ENCODE measurements at places on chromosomes 2 and 18.

DNA sequence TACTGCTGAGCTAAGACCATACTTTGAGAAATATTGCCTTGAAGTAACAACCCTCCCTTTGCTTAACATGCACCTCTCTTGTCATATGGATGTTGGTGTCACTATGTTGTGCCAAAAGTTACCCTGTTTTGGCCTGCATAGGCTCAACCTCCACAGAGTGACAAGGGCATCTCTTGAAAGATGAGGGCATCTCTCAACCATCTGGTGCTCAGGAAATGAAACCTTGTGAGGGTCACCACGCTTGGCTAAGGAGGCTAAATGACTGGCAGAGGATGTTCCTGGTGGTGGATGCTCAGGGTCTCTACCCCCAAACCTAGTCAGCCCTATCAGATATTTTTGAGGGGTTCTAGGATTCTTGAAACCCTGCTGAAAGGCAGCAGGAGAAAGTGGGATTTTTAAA is 2.3 kb downstream of the LHCGR start:
- no peak for DNase-seq

- no peak for DNase-seq
Measured at GRCh38 chr18:23538870-23539269, 35.6 kb downstream of the RMC1 start.

GRCh38 chr2:36163520-36164254 is 191.9 kb upstream of the CRIM1 start:
- DNase-seq, result no peak

GRCh38 chr2:185802926-185803325 is 64.3 kb downstream of the FSIP2 start:
- no peak for DNase-seq

- DNase-seq, result no peak
Measured at GRCh38 chr2:53544871-53545558, 222.6 kb upstream of the CHAC2 start.

DNA sequence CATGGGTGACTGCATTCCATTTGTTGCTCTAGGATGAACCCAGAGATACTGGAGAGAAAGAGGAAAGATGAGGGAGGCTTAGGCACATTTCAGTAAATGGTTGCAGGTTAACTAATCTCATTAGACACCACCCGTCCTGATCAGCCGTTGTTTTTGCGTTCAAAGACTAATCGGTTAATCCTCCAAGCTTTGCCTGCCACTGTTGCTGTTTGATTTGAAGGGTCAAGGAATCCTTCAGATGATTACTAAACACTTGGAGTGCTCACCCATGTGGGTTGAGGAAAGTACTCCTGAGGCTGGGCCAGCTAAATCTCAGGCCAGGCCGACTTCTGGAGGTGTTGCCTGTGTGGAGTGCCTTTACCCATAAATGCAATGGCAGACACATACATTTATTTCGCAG is 8.6 kb downstream of the SH3RF3 start:
- DNase-seq, result no peak

DNA sequence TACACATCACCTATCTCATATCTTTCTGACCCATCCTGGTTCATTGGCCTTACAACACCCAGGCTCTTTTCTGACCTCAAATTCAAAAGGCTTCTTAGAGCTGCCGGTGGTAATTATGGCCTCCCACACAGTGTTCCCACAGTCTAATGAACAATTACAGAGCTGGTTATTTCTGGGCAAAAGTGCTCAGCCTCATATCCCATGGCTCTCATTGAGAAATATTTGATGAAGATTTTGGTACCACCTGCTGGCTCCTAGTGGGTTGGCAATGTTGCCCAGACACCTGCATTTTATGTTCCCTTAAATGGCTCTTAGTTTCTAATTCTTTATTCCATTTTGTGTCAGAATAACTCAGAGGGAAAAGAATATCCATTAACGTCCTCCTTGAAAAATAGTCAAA is 20.1 kb upstream of the SCYGR2 start:
- no peak for DNase-seq

DNA sequence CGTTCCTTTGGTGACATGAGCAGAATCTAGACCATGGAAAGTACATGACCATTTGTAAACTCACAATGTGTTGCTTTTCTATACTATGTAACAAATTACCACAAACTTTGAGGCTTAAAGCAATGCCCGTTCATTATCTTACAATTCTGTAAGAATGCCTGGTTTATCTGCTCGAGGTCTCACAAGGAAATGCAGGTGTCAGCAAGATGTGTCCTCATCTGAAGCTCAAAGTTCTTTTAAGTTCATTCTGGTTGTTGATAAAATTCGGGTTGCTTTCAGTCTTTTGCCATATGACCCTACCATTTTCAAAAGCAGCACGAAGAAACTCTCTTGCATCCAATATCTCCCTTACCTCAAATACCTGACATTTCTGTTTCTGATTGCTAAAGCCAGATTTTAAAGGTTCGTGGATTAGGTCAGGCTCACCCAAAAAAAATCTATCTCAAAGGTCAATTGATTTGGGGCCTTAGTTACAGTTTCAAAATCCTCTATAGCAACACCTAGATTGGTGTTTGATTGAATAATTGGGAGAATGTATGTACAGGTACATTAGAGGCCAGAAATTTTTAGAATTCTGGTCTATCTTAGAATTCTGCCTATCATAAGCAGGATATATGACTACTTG is 125.9 kb downstream of the TMEM131 start:
- DNase-seq, result no peak

DNA sequence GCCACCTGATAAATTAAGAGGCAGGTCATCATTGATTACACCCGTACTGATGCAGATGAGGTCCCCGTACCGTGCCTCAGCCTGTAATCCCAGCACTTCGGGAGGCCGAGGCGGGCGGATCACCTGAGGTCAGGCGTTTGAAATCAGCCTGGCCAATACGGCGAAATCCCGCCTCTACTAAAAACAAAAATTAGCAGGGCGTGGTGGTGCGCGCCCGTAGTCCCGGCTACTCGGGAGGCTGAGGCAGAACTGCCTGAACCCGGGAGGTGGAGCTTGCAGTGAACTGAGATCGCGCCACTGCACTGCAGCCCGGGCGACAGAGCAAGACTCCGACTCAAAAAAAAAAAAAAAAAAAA is 683 bp upstream of the ENOSF1 start:
- no peak for DNase-seq

DNA sequence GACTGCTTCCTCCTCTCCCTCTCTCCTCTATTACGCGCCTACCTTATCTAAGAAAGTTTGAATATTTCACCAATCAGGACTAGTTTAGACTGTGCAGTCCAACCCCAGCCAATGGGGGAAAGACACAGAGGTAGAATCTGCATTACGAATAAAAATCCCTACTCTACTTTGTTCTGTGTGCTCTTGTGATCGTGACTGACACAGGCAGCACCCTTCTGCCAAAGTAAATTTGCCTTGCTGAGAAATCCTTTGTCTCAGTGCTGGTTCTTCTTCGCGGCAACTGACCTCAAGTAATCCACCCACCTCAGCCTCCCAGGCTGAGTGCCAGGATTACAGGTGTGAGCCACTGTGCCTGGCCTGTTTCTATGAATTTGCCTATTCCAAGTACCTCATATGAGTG is 8.6 kb upstream of the CDCA7 start:
- DNase-seq, result no peak

GRCh38 chr2:10402653-10403215 is 45.4 kb downstream of the ODC1 start:
- no peak for DNase-seq

DNA sequence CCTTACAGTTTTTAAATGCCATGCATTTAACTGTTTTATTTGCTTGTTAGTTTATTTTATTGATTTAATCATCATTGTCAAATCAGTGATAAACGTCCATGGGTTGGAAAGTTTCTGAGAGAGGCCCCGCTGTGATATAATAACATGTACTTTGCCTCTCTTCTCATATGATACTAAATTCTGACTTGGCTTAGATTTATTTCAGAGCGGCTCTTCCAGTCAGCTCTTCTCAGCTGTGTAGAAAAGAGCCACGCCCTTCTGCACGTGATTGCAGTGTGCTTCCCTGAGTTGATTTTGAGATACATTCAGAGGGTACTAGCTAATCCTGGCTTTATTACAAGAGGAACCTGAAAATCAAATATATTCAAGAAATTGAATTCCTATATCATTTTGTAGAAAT is 218.6 kb downstream of the KCNE4 start:
- DNase-seq, result no peak

DNA sequence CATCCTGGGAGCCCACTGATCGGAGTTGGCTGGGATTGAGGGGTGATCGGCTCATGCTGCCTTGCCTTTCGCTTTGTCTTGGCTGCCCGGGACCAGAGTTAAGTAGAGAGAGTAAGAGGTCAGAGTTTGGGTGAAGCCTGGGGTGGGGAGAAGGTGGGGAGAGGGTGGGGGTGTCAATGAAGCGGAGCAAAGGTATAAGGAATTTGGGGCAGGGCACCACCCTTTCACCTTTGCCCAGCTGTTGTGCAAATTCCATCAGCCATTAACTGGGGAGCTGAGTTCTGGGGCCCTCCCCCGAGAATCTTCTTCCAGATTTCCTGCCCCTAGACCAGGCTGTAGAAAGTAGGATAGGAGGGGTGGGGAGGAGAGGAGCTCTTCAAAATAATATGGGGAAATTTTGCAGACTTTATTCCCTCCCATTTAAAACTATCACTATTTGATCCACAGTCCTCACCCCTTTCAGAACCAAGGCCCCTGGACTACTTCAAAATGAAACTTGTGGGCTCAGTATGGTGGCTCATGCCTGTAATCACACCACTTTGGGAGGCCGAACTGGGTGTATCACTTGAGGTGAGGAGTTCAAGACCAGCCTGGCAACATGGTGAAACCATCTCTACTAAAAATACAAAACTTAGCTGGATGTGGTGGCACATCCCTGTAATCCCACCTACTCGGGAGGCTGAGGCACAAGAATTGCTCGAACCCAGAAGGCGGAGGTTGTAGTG is at the start of gene SLC23A3:
SLC23A3 (minus strand) TSS at position 100 of the 725 bp plus-strand sequence; CDS start at position 55, 45 bp downstream.
- DNase-seq, result no peak

DNA sequence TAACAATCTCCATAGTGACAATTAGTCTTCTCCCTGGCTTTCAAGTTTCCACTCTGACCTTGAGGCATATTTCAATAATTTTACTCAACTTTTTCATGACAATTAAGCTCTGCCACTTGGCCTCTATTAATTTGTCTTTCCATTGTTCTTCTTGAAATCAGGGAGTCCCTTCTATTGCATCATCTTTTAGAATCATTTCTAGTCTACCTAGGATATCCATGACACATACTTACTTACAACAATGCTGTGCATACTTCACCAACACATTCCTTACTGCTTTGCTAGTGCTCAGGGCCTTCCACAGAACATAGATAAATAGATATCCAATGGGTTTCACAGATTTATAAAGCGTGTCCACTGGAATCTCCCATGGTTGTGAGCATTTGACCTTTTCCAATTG is 331.5 kb upstream of the LRP1B start:
- DNase-seq, result no peak

DNA sequence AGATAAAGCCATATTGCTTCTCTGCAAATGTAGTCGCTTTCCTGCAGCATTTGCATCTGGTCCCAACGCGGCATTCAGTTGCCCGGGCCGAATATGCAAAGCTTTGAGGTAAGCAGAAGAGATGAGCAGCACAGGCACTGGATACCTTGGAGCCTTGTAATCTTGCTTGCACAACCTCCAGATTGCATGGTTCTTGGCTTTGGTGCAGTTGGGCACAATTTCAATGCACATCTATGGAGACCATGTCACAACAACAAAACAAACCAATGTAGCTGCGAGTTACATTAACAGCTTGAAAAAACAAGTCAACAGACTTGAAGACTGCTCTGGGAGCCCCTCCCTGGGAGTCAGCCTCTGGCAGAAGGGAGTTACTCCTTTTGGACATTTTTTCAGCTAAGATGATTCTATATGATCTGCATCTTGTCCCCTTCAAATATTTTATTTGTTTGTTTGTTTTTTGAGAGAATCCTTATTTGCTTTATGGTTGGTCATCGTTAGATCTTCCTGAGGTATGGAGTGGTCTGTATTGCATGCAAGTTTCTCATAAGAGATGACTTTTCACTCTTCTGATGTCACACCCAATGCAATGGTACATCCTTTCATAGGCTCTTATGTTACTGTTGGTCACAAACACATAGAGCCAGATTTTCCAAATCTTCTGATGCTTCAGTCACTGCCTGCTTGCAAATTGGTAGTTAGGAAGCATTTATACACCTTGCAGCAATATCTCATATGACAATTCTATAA is 113.5 kb downstream of the EFEMP1 start:
- DNase-seq, result no peak

- DNase-seq, result no peak
Measured at GRCh38 chr2:72543497-72544216, 282.2 kb downstream of the EXOC6B start.

- no peak for DNase-seq
Measured at GRCh38 chr2:9230051-9230802, 23.6 kb downstream of the ASAP2 start.

Measured in iPS DF 6.9 (cell line).